Dermis microvascular lymphatic vessel endothelial cell (primary cell): ENCODE measurements at places on chromosomes 11 and 22.

GRCh38 chr11:76658651-76659650, 11.6 kb downstream of the LRRC32 start:
- no peak for DNase-seq

GRCh38 chr11:60594998-60595642, 79.9 kb downstream of the MS4A13 start:
- DNase-seq, result no peak

- no peak for DNase-seq
Observed at GRCh38 chr11:85960678-85961077, 105.5 kb downstream of the CCDC83 start.

DNA sequence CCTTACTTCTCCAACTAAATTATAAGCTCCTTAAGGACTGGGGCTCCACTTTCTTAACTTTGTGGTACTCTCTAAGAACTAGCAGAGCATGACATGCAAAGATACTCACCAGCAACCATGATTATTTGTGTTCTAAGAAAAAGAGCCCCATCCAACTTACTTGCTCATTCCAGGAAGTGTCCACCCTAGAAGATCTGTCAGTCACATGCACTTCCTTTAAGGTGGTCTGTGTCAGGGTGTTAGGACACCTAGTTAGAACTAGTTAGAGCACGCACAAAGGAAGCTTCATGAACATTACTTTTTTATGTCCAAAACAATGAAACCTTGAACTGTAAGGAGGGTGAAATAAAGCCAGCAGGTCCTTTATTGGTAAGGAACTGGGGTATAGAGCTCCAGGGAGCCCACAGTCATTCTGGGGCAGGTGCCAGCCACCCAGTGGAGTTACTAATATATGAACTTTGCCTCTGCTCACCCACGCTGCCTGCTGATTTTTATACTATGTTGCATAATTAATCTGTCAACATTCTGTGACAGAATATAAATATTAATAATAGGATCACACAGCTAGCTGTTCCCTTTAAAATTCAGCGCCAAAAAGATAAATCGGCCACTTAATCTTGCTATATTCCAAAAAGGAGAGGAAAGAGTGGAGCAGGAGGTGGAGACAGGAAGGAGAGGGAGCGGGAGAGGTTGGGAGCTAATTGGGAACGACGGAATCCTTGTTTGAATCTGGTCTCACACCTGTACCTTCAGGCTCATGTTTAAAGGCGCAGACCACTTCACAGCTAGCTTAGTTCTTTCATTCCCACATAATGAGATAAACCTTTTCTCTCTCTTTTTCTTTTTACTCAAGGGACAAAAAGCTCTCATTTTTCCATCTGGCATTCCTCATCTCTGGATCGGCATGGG, 755.0 kb downstream of the OPCML start:
- DNase-seq, result no peak

GRCh38 chr11:113124578-113124977, 163.4 kb downstream of the NCAM1 start:
- DNase-seq, result no peak

GRCh38 chr11:3115321-3115720, 49.8 kb downstream of the OSBPL5 start:
- DNase-seq, result no peak

- DNase-seq, result no peak
Observed at GRCh38 chr11:118903204-118904015, 19.7 kb downstream of the CXCR5 start.

DNA sequence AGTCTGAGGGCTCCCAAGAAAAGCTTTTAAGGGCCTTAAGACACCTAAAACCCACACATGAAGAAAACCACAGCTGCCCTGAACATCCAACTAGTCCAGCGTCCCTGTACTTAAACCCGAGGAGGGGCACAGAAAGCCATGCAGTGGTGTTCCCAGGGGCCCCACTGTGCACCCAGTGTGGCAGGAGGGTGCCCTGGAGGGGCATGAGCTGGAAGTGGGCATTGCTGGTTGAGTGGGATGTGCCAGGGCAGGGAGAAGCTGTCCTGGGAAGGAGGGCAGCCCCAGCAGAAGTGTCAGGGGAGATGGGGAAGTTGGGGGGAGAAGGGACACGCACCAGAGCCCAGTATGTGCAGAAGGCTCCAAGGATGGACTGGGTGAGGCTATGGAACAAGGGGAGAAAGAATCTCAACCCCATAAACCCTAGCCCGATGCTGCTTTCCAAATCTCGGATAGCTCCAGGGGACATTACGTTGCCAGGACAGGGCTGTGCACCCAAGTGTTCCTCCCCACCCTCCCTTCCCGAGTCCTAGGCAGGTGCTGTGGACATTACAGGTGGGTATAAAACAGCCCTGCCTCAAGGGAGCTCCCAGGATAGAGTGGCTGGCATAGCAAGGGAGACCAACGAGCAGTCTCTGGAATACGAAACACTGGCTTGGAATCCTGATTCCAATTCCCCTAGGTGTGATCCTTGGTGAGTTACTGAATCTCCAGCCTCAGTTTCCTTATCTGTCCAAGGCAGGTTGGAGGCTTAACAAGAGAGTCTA, 44.2 kb downstream of the SHANK2 start:
- no peak for DNase-seq

DNA sequence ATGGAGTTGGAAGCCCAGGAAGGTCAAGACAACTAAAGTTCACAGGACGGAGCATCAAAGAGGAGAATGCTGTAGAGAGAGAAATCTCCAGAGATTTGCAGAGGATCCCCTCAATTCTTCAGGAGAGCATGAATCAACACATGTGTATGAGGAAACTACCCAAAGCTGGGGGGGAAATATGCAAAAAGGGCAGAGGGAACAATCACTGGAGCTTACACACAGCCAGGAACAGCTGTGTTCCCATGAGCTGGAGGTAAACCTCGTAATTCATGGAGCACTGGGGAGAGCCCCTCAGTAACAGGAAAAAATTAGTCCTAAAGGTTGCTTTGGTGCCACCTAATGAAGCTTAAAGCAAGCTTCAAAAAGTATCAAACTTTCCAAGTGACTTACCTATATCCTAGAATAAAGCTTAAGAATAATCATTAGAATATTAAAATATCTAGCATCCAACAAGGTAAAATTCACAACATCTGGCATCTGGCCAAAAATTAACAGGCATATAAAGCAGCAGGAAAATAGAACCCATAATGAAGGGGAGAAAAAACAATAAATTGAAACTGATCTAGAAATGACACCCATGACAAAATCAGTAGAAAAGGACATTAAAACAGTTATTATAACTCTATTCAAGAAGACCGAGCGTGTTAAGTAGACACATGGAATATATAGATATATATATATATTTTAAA, 134.2 kb downstream of the STK33 start:
- no peak for DNase-seq

- DNase-seq, result peak; percentile 83
Observed at GRCh38 chr11:1276041-1276790, 33.2 kb downstream of the TOLLIP start.

DNA sequence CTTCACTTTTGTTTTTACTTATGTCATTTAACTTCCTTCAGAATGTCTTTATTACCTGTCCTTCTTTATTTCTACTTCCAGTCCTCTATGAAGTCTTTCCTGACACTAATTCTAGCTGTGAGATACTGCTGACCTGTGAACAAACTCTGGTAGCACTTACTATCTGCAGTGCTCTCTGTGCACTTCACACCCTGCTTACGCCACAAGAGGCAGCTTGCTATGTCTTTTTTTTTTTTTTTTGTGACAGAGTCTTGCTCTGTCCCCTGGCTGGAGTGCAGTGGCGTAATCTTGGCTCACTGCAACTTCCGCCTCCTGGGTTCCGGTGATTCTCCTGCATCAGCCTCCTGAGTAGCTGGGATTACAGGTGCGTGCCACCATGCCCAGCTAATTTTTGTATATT, 10.7 kb downstream of the STIM1 start:
- DNase-seq, result peak; percentile 48

DNA sequence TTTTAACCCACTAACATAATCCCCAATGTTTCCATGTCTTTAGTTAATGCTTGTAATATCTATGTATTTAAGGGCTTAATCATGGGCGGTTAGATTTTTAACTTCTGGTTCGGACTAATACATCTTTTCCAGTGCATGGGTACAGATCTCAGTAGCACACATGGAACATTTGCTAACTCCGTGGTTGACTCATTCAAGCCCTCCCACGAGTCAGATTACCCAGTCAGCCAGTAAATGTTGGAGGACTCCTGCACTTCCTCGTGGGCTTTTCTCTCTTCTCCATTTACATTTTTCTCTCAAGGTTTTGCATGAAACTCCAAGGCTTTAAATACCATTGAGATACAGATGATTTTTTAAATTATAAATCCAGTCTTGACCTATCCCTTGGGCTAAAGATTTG, 313.9 kb downstream of the ST3GAL4 start:
- no peak for DNase-seq

- DNase-seq, result peak; percentile 62
Observed at GRCh38 chr11:85810871-85811611, at the start of gene SYTL2. Gene SYTL2, minus strand, starts transcription at chr11:85811141. Its CDS starts 53,416 bp downstream, at chr11:85757725.

- no peak for DNase-seq
Observed at GRCh38 chr11:126990716-126991480, 9.7 kb downstream of the KIRREL3 start.

- no peak for DNase-seq
Observed at GRCh38 chr11:67194096-67194495, 72.2 kb upstream of the GRK2 start.

DNA sequence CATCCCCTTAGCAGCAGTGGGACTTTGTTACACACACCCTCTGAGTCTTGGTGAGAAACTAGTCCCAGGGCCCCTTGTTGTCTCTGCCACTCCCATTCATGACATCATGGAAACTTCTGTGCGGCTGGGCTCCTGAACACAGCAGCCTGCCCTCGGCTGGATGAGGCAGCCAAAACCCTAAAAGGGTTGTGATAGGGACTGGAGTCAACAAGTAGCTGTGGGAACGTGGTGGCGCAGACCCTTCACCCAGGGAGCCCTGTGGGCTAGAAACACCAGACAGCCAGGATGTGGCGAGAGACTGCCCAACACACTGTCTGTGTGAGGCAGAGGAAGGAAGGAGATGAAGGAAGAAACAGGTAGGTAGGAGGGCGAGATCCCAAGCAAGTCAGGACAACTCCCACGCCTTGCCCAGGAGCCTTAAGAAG, 3.9 kb downstream of the CD3D start:
- no peak for DNase-seq

DNA sequence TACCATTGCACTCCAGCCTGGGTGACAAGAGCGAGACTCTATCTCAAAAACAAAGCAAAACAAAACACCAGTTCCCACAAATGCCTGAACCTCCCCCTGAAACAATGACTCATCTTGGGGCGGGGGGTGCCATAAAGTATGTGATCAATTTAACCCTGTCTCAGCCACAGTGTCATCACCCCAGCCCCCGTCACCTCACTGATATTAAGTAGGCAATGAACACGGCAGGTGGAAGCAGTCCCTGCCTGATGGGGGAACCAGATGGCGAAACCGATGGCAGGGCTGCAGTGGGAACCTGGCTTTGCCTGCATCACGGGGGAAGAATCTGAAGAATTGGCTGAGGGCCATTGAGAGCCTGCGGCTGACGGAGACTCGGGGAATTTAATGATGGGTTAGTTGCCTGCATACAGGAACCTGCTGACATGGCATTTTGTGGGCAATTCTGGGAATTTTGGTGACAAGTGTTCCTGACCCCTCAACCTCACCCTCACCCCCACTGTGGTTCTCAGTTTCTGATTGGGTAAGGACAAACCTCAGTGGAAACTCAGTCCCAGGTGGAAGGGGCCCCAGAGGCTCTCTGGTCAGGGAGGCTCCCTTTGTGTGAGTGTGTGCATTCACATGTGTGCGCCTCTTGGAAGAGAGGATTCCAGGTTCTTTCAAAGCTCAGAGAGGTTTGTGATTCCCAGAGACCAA, 39.1 kb upstream of the SHISAL1 start:
- peak; percentile 18 for DNase-seq

GRCh38 chr11:116101902-116102301, 597.7 kb upstream of the CADM1 start:
- DNase-seq, result no peak

GRCh38 chr11:62512961-62513360, 33.6 kb downstream of the AHNAK start:
- DNase-seq, result no peak

DNA sequence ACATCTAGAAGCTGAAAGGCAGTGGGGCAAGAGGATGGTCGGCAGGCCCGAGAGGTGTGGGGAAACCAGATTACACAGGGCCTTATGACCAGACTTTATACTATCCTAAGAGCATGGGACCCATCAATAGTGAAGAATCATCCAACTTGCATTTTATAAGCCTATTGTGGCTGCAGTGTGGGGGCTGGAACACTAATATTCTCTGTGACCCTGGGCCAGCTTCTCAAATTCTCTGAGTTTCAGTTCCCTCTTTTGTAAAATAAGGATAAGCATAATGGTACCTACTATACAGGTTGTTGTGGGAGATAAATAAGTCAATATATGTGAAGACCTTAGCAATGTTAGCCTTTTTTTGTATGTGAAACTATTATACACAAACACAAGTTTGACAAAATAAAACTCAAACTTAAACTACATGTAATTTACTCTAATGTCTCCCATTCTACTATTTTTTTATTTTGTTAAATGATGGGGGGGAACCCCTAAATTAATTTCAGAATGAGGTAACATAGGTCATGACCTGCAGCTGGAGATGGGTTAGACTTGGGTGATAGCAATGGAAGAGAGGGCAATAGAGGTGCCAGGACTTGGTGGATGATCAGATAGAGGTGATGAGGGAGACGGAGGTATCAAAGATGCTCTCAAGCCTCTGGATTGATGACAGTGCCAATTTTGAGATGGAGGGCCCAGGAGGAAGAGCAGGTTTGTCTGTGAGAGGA, 30.1 kb downstream of the SMCO4 start:
- DNase-seq, result no peak

DNA sequence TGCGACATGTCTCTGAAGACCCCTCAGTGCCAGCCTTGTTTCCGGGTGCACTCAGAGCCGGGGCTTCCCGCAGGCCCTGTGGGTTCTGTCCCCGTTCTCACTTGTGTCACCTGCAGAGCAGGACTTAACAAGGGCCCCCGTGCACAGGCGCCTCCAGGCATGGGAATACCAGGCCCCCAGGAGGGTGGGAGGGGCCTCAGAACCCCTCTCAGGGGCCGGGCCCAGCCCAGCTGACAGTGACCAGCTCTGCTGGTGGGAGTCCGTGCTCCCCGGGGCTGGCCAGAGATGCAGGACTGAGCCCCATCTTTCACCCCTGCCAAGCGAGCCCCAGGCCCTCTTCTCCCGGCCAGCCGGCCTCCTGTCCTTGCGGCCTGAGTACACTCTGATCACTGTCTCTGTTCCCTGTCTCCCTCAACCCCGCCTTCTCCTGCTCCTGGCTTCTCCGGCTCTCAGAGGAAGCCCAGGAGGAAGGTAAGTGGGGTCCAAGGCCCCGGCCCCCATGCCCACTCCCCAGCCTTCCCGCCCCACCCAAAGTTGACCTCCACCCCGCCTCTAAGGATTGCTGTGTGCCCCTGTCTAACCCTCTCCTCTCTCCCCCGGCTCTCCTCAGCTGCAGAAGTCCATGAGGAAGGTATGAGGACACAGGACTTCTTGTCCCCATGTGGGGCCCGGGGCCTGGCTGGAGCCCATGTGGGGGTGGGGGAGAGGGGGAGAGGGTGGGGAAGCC, 5.3 kb downstream of the TNNT3 start:
- DNase-seq, result no peak

- DNase-seq, result peak; percentile 53
Observed at GRCh38 chr11:78801161-78801884, 226.7 kb upstream of the NARS2 start.
